NCI-H510A (cell line): ENCODE measurements at places on chromosomes 1 and 21.

GRCh38 chr1:109315288-109315687, 8.5 kb upstream of the MYBPHL start:
- no peak for DNase-seq

- DNase-seq, result no peak
Measured at GRCh38 chr21:28272272-28272992, 720.2 kb downstream of the LTN1 start.

DNA sequence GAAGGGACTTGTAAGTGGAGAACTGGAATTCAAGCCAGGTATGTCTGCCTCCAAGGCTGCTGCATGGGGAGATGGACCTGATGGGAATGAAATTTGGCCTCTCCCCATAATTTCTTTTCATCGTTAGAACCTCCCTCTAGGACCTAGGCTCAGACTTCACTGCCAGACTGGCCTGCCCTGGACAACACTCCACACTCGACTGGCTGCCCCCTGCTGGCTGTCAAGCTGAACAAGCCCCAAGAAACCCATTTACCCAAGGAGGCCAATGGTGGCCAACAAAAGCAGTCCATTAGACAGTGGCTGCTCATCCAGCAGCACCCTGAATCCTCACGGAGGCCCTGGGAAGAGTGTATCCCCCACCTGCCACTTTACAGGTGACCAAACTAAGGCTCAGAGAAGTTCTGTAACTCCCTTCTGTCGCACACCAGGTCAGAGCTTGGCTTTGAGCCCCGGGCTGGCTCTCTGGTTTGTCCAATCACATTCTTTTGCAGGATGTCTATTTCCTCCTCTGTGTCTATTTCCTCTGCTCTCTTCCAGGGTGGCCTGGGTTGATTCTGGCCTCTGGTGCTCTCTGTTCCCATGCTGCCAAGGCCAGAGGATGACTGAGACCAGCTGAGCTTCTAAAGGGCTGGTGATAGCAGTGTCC, 3.8 kb downstream of the RNF186 start:
- peak; percentile 61 for DNase-seq

- DNase-seq, result no peak
Measured at GRCh38 chr1:177439301-177439700, 268.5 kb downstream of the BRINP2 start.

DNA sequence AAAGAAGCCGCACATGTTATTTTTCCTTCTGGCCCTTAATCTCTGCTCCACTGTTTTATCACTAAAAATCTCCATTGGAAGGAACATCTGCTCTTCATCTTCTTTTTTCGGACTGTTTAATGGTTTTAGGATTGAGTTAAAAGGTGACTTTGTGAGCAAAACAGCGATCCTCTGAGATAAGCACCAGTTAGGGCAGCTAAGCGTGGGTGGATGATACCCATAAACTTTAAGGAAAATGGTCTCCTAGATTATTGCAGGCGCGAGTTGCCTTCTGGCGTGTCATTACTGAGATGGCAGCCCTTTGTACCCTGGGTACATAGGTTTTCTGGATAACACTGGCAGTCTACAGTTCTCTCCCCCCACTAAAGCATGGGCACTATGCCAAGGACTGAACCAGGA, 44.0 kb upstream of the HMGB4 start:
- no peak for DNase-seq

- no peak for DNase-seq
Measured at GRCh38 chr21:10641107-10641506, 119.7 kb downstream of the TPTE start.

DNA sequence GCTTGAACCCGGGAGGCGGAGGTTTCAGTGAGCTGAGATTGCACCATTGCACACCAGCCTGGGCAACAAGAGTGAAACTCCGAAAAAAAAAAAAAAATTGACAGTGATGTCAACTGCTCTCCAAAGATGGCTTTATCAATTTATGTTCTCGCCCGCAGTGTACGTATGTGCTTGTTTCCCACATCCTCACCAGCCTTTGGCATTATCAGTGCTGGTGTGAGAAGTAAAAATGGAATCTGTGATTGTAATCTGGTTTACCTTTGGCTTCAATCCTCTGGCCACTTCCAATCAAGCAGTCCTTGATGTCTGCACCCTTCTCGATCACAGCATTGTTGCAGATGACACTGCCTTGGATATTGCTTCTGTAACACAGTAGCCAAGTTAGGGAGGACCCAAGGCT, 14.4 kb upstream of the PTCH2 start:
- DNase-seq, result no peak

- no peak for DNase-seq
Measured at GRCh38 chr1:55120538-55120937, 81.2 kb downstream of the PCSK9 start.

DNA sequence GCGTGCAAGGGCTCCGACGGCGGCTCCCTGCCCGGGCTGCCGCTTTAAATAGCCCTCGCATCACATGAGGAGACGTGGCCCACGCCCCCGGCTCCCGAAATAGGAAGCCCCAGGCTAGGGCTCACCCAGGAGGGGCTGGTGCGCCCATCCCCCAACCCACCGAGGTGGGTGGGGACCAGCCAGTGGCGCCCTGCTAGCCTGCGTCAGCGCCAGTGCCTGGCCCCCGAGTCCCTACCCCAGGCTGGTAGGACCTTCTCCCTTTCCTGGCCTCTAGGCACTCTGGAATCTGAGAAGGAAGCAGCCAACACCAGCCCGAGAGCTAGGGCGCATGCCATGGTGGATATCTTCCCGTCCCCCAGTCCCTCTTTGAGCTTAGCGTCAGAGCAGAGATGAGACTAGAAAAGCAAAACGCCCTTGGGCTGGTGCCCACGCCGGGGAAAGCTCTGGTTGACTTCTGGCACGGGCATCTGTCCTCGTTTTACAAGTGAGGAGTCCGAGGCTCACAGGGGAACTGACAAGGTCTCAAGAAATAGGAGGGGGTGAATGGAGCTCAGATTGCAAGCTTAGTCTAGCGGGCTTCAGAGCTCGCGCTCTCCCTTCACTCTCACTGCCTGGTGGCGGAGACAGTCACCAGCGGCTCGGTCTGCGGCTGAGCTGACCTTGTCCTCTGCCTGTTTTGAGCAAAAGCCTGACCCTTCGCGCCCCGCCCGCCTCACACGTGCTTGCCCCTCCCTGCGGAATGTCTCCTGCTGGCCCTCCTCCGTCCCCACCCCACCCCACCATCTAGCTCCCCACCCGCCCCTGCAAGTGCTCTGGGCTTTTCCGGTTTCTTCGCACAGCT, at the start of gene FABP3:
Gene FABP3, minus strand, starts transcription at position 21 of the 841 bp plus-strand sequence. CDS start 62 bp downstream, outside the sequence.
- no peak for DNase-seq

DNA sequence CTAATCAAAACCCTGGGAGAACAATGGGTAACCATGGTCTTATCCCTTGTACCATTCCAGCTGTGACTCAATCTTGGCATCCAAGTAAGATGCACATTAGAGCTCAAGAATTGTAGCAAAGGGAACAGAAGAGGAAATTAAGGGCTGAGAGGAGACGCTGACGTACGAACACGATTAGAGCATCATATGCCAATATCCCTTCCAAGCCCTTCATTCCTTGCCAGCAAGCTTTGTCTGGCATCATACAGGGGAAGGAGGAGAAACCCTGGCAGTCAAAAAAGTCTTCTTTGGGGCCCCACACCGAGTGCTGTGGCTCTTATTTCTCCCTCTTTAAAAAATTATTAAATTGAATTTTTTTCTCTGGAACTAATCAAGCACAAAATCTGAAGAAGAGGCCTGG, 120.9 kb downstream of the ASTN1 start:
- no peak for DNase-seq

DNA sequence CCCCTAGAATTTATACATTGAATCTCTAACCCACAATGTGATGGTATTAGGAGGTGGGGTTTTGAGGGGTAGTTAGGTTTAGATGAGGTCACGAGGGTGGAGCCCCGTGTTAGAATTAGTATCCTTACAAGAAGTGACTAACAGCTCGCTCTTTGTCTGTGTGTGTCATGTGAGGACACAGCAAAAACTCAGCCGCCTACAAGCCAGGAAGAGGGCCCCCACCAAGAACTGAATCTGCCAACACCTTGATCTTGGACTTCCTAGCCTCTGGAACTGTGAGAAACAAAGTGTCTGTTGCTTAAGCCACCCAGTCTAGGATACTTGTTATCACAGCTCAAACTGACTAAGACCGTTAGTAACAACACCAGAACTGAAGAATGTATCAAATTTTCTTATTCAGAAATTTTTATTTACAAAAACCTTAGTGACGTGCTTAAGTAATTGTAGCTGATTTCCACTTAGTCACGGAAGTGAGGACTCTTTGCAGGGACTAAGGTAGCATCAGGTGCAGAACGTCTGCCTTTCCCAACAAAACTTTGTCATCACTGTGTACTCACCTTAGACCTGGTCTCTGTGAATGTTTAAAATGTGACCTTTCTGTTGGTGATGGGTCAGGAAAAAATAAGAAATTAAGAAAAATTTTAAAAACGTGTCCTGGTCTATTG, 24.5 kb upstream of the LRRC8C start:
- no peak for DNase-seq

DNA sequence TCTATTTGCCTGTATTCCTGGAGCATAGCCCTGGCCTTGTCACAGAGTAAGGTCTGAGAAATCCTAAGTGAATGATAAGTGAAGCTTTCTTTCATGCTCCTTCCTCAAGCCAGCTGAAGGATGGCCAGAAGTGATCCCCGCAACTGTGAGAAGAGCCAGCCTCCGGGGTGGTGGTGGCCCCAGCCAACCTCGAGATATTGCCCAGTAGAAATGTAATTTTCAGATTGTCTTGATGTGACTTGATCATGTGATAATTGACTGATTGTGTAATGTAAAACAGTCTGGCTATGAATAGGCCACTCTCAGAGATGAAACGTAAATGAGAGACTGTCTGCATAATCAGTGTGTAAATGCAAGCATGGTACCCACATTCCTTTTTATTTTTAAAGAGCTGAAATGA, 242.4 kb upstream of the CAMK1G start:
- no peak for DNase-seq

GRCh38 chr1:244862354-244862698, 2.0 kb downstream of the HNRNPU start:
- DNase-seq, result no peak

- DNase-seq, result no peak
Measured at GRCh38 chr1:113194846-113195830, 122.1 kb downstream of the LRIG2 start.

- DNase-seq, result peak; percentile 53
Measured at GRCh38 chr1:231690059-231690458, 63.5 kb downstream of the DISC1 start.

DNA sequence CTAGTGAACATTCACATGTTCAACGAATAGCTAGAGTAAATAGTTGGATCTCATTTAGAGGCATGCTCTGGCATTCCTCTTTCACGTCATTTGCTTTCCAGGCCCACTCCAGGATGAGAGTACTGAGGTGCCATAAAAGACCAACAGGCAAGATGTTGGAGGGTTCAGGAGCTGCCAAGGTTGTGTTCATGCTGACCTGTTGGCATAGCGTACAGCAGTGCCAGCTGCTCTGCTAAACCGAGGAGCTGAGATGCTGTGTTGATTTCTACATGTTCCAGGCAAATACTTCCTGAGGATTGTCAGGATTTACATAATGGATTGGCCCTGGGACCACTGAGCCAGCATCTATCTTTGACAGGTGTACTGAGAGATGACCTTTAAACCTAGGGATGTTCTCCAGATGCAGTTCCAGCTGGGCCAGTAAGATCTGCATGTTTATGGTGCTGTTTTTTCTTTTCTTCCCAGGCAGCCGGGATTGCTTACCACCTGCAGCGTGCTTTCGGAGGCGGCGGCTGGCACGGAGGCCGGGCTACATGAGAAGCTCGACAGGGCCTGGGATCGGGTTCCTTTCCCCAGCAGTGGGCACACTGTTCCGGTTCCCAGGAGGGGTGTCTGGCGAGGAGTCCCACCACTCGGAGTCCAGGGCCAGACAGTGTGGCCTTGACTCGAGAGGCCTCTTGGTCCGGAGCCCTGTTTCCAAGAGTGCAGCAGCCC, 66.9 kb downstream of the DISC1 start:
- no peak for DNase-seq

DNA sequence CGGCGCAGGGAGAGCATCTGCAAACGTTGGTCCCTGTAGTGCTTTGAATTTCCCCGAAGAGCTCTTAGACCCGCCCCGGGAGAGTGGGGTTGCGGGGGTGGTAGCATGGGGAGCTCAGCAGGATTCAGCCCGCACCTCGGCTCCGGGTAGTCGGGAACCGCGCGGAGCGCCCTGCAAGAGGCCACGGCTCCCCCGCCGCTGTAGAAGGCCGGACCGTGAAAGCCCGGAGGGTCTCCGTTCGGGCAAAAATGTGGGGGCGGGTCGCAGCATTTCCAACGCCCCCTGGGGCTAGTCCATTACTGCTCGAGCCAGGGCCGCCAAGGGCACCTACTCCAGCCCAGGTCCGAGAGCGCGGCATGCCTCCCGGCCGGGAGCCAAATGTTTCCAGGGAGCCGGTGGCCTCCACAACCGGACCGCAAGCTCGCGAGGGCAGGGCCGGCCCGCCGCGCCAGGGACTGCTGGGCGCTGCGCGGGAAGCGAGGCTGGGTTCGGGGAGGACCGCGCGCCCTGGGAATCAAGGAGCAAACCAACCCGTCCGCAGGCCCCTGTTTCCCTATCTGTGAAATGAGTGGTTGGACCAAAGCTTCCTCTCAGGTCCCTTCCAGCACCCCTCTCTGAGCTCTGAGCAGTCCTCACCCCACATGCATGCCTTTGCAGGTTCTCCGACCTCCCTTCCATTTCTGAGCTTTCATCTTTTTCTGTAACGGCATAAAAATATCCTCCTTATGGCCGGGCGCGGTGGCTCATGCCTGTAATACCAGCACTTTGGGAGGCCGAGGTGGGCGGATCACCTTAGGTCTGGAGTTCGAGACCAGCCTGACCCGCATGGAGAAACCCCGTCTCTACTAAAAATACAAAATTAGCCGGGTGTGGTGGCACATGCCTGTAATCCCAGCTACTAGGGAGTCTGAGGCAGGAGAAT, 775 bp upstream of the TMEM63A start:
- DNase-seq, result no peak

DNA sequence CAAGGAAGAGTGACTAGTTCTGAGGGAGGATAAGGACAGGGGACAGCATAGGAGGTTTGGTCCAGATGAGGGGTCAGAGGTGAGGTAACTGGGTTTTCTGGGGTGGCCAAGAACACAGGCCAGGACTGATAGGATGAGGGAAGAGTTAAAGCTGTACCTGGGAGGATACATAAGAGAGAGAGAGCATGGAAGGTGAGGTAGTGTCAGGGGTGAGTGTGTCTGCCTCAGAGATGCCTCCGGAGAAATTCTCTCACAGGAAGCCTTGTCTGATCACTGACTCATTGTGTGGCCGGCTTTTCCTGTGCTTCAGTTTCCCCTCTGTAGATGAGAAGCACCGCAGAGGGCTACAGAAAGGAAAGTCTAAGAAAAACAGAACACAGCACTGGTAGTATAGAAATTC, 40.2 kb downstream of the FASLG start:
- DNase-seq, result no peak
